Activated T-cell treated with anti-CD3 and anti-CD28 coated beads for 1 hour (primary cell): ENCODE measurements at places on chromosomes 2 and 18.

DNA sequence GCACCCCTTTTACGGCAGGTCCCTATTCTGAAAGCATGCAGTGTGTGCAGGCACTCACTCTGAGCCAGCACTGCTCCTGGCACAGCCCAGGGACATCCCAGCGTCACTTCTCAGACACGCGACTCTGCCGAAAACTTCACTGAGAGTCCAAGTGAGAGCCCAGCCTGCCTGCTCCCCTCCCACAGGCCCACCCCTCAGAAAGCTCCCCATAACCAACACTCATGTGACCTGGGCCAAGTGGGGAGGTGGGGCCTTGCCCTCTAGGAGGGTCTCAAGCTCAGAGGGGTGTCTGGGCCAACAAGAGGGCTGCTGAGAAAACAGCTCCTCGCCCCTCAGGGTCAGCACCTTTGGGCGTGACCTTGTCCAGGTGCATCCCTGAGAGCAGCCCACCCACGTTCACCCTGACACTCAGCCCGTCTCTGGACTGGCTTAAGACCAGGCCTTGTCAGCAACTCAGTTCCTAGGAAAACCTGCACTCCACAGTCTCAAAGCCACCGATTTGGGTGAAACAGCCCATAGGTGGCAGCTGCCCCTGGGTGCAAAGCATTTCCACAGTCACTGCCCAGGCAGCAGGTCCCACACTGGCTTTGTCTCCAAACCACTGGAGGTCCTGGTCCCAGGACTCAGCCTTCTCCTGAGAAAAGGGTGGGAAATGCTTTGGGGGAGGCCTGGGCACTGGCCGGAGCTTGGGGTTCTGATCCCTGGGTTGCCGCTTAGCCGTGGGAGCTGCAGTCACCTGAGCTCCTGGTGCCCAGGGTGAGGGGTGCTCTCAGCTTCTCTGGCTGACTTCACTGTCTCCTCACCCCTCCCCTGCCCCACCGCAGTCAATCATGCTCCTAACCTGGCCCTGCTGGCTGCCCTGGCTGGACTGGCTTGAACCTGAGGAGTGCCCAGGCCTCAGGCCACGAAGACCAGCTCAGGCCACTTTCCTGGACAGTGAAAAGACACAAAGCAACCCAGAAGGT lies 209.6 kb downstream of the HDAC4 start:
- no peak for DNase-seq

- DNase-seq, result no peak
Observed at GRCh38 chr2:20762945-20763683, 59.8 kb downstream of the LDAH start.

DNA sequence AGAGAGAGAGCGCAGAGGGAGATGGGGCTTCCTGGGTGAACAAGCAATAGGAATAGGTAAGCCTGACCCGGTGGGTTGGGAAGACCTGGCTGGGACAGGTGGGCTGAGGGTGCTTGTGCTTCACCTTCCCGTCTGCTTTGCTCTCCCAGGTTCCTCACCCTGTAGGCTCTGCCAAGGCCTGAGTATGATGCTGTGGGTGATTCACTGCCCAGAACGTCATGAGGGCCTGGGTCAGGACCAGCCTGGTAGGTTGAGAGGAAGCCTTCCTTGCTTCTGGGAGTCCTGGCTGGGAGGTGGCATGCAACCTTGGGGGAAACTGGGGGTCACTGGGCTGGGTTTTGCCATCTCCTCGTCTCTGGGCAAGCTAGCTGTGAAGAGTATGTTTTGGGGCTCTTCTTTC lies 220.2 kb upstream of the APCDD1 start:
- DNase-seq, result no peak

DNA sequence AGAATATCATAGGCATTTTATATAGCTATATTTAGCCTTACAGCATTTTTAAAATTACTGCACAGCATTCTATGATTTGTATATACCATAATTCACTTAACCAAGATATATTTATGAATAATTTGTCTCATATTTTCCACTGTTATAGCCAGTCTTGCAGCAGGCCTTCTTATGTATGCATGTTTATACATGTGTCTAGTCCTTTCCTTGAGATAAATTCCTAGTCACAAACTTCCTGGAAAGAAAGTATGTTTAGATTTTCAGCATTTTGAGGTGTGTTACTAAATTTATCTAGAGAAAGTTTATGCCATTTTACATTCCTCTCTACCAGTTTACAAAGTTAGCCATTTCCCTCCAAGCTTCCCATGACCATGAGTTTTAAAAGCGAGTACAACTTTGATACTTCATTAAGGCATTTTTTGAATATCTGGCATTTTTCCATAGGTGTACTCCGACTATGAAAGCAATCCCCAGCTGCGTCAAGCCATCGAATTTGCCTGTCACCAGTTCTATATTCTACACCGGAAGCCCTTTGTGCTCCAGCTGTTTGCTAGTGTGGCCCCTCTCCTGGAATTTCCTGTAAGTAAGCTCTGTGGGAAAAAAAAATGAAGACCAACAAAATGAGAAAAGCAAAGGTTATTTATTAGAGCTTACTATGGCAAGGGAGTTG lies 59.4 kb upstream of the RPE start:
- no peak for DNase-seq

DNA sequence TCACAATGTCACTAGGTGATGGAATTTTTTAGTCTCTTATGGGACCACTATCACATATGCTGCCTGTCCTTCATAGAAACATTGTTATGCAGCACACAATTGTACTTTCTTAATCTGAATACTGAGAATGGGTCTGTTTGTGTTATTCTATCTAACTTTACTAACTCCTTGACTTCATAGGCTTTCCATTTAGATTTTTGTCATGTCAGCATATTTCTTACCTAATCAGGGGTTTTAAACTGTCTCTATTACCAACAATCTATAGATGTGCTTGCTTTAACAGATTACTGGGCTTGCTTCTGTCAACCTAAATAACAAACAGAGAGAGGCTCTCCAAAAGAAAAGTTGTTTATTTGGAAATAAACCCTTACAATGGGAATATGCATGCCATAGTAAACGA lies 289.6 kb upstream of the ZNF804A start:
- DNase-seq, result no peak
